ENCODE measurements at places on chromosomes 4 and X.

- no peak for DNase-seq
Observed at GRCh38 chr4:16278178-16278577, 51.9 kb upstream of the TAPT1 start.

DNA sequence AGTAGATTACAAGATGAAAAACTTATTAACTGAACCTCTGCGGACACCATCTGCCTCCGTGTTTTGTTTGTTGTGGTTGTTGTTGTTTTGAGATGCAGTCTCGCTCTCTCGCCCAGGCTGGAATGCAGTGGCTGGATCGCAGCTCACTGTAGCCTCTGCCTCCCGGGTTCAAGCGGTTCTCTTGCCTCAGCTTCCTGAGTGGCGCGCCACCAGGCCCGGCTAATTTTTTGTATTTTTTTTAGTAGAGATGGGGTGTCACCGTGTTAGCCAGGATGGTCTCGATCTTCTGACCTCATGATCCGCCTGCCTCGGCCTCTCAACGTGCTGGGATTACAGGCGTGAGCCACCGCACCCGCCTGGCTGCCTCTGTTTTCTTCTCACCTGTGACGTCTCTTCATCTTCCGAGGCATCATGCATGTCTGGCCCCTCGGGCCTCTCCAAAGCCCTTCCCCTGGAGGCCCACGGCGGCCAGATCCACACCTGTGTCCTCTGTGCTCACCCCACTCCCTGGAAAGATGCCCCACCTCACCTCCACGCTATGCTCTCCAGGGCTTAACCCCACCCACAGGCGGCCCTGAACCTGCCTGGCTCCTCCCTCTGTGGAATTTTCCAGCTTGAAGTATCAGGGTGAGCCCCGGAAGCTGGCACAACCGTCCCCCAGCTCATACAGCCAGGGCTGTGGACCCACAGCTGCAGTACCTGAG lies 77.0 kb upstream of the MXD4 start:
- no peak for DNase-seq

- DNase-seq: no peak
Observed at GRCh38 chrX:118864063-118864635, 40.5 kb downstream of the ZCCHC12 start.

- peak; percentile 14 for DNase-seq
Observed at GRCh38 chr4:11743236-11743635, 314.5 kb upstream of the HS3ST1 start.

DNA sequence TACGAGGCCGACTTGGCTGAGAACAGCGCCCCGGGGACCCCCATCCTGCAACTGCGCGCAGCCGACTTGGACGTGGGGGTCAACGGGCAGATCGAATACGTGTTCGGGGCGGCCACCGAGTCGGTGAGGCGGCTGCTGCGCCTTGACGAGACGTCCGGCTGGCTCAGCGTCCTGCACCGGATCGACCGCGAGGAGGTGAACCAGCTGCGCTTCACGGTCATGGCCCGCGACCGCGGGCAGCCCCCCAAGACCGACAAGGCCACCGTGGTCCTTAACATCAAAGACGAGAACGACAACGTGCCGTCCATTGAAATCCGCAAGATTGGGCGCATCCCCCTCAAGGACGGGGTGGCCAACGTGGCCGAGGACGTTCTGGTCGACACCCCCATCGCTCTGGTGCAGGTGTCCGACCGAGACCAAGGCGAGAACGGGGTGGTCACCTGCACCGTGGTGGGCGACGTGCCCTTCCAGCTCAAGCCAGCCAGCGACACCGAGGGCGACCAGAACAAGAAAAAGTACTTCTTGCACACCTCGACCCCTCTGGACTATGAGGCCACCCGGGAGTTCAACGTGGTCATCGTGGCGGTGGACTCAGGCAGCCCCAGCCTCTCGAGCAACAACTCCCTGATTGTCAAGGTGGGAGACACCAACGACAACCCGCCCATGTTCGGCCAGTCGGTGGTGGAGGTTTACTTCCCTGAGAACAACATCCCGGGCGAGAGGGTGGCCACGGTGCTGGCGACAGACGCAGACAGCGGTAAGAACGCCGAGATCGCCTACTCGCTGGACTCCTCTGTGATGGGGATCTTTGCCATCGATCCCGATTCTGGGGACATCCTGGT lies 2.4 kb downstream of the PCDH7 start:
- no peak for DNase-seq

- no peak for DNase-seq
Observed at GRCh38 chrX:2220829-2221567, 279.8 kb downstream of the DHRSX start.

GRCh38 chr4:144787365-144788258 lies 141.7 kb downstream of the HHIP start:
- no peak for DNase-seq

DNA sequence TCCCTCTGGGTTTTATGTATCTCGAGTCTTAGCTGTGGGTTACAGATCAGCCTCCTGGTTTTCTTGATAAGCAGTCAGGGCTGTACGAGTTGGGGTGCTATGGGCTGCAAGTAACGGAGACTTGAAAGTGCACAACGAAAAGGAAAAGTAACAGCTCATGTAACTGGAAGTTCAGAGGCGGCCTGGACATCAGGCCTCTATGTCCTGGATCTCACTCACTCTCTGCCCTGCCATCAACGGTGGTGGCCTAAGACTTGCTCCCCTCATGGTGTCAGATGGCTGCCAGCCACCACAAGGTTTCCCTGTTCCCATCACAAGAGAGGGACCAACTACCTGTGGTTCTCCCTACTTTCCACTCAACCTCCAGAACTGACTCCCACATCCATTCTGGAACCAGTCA lies 4.8 kb downstream of the PPP2R2C start:
- no peak for DNase-seq

- DNase-seq: no peak
Observed at GRCh38 chr4:144189121-144189520, 48.6 kb upstream of the GYPA start.

DNA sequence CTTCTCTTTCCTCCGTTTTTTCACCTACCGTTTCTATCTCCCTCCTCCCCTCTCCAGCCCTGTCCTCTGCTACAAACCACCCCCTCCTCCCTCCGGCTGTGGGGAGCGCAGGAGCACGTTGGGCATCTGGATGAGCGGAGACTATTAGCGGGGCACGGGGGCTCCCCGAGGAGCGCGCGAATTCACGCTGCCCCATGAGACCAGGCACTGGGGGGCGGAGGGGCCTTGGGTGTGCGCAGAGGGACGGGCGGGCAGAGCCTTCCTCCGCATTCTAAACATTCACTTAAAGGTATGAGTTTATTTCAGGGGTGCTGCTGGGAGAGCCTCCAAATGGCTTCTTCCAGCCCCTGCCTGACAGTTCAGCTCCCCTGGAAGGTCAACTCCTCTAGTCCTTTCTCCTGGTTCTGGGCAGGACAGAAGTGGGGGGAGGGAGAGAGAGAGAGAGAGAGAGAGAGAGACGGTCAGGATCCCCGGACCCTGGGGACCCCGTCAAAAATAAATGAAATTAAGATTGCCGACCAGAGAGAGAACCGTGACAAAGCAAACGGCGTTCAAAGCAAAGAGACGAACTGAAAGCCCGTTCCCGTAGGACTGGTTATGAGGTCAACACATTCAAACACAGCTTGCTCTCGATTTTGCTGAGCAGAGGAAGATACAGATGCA lies 5.0 kb downstream of the SHOX start:
- no peak for DNase-seq

DNA sequence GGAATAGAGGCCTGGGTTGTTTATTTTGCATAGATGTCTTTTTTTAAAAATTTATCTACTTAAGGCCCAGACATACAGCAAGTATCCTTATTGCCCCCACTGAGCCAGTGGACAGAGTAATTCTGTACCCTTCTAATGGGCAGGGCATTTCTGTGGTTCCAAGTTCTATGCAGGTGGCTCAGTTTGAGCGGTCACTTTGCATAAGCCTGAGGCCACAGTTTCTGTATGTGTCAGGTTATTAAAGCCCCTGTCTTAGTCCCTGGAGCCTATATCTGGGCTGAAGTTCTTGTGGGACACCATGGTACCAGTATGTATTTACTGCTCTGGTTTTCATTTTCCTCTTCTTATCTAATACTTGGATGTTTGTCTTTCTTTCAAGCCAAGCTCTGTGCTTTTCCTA lies 168.8 kb downstream of the MID1IP1 start:
- DNase-seq: no peak

- DNase-seq: no peak
Observed at GRCh38 chr4:15765910-15766697, 12.0 kb upstream of the CD38 start.

GRCh38 chrX:13829983-13830382 lies 13.1 kb upstream of the GPM6B start:
- no peak for DNase-seq

DNA sequence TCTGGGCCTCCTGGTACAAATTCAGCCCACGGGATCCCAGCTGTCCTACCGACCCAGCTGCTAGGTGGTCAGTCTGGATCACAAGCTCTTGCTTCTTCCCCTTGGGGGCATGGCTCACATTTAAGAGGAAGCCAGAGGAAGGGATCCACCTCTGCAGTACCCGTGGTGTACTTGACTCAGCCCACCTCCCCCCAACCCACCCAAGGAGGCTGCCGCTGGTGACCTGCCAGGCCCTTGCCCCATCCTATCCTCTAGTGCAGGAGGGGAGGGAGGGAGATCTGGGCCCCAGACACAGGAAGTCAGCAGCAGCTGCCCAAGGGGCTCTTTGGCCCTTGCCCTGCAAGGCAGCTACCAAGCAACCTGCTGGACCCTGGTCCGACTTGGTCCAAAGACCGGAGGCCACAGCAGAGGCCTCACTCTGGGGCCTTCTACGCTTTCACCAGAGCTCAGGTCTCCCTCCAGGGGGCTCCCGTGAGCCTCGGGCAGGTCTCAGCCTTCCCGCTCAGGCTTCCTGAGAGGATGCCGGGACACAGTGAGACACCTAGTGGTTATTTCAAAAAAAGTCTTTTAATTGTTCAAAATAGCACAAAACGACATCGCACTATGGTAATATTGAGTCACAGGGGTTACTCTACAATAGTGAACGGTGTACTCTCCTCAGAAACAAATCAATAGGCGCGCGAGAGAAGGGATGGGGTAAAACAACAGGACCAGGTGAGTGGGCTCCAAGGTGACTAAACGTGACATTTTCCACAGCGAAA lies 2.7 kb upstream of the RENBP start:
- peak; percentile 3 for DNase-seq

- DNase-seq: no peak
Observed at GRCh38 chr4:29046781-29047180, 1673.4 kb upstream of the PCDH7 start.

- DNase-seq: no peak
Observed at GRCh38 chr4:55574252-55574651, 17.8 kb downstream of the PDCL2 start.

DNA sequence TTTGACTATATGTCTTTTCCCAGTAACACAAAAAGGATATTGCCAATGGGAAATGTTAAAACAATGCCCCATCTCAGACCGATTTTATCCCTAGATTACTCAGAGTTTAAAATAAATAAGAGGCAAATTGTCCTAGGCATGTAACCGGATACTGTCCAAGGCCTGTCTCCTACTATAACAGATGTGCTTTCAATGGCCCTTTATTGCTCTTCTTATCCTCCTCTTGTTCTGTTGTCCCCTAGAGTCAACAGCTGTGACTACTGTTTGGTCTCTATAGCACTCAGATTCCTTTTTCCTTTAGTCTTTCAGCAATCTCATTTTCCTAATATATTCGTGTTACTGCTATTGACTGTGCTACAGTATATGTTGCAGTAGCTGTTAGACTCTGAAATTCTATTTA lies 66.8 kb upstream of the PLS3 start:
- no peak for DNase-seq

- DNase-seq: no peak
Observed at GRCh38 chr4:71338846-71339593, at the start of gene SLC4A4. SLC4A4 (plus strand) TSS chr4:71339020.

Data from NCI-H2081 treated with DMSO at 0.1 percent for 48 hours (cell line).